Caco-2 (cell line): ENCODE measurements at places on chromosomes 5 and 9. TPM values are rescaled to one million over a fixed set of nuclear protein-coding genes. Genes with fewer than 3 reads are reported as not detected.

DNA sequence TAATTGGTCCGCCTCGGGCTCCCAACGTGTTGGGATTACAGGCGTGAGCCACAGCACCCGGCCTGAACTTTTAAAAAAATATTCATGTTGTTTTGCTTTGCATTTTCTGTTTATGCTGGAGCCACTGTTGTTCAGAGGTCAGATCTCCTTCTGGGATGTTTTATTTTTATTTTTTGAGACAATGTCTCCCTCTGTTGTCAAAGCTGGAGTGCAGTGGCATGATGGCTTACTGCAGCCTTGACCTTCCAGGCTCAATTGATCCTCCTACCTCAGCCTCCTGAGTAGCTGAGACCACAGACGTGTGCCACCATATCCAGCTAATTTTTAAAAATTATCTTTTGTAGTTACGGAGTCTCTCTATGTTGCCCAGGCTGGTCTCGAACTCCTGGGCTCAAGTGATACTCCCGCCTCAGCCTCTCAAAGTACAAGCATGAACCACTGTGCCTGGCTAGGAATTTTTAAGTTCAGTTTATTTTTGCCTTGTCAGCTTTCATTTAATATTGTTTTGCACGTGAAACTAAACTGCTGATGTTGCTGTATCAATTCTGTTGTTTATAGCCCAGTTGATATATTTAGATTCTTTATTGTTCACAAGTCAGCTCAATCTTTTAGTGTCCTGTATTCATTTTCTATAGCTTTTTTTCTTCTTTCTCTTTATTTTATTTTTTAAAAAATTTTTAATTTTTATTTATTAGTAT, 13.7 kb downstream of the TMEFF1 start:
- no peak for DNase-seq
- H3K27ac ChIP-seq: no peak overlapping the region
- no peaks in the 10 kb centered on the region for H3K36me3 ChIP-seq
- H3K4me1 ChIP-seq: no peaks in the 10 kb centered on the region
- no peak overlapping the region for H3K4me3 ChIP-seq
- H3K27me3 ChIP-seq: no peaks in the 10 kb centered on the region

Gene PCDHGB2
- 1.00 and 1.3 TPM in 2 replicates for total RNA-seq

- H3K4me1 ChIP-seq: peaks cover 10% of the 10 kb centered on the region
- no peaks in the 10 kb centered on the region for H3K27me3 ChIP-seq
- no peaks in the 10 kb centered on the region for H3K36me3 ChIP-seq
- peak; percentile 29 for DNase-seq
These were observed 1.3 kb upstream of the EXOSC2 start for GRCh38 chr9:130692321-130692720.

DNA sequence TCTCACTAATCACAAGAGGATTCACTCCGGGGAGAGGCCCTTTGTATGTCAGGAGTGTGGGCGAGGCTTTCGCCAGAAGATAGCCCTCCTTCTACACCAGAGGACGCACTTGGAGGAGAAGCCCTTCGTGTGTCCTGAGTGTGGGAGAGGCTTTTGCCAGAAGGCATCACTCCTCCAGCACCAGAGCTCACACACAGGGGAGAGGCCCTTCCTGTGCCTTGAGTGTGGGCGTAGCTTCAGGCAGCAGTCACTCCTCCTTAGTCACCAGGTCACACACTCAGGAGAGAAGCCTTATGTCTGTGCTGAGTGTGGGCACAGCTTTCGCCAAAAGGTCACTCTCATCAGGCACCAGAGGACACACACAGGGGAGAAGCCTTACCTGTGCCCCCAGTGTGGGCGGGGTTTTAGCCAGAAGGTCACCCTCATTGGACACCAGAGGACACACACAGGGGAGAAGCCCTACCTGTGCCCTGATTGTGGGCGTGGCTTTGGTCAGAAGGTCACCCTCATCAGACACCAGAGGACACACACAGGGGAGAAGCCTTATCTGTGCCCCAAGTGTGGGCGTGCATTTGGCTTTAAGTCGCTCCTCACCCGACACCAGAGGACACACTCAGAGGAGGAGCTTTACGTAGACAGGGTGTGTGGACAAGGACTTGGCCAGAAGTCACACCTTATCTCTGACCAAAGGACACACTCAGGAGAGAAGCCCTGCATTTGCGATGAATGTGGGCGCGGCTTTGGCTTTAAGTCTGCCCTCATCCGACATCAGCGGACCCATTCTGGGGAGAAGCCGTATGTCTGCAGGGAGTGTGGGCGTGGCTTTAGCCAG, 27.8 kb downstream of the NUTM2F start:
- H3K27ac ChIP-seq: no peak overlapping the region
- DNase-seq: no peak
- H3K4me3 ChIP-seq: no peak overlapping the region
- no peaks in the 10 kb centered on the region for H3K4me1 ChIP-seq
- no peaks in the 10 kb centered on the region for H3K27me3 ChIP-seq

DNA sequence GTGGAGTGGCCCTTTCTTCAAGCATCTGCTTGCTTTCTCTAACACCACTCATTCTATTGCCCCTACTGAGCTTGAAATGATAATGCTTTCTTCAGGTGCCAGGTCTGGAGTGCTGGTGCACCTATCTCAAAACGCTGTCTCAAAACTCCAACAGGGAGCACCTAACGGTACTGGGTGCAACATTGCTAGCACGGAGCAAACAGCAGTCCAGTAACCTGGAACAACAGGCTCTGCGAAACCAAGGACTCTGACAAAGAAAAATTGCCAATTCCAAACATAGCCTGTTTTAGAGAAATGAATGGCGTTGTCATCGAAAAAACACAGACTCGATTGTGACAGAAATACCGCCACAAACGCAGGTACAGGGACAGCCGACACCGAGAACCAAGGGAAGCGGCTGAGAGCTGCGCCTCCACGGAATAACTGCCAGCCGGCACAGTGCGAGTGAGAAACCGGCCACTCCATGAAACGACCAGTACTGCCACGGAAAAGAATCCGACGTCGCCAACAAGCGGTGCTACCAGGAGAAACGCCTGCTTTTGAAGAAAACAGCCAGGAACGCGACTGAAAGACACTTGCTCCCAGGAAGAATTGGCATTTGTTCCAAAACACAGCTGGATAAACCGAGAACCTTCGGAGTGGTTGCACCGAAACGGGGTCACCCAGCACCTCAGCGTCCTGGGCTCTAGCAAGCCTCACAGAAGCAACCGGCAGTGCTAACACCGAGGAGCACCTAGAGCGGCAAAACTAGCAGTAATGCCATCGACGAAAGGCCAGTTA, 3.1 kb downstream of the ANXA2R start:
- no peak for DNase-seq
- no peaks in the 10 kb centered on the region for H3K36me3 ChIP-seq
- H3K27ac ChIP-seq: no peak overlapping the region

DNA sequence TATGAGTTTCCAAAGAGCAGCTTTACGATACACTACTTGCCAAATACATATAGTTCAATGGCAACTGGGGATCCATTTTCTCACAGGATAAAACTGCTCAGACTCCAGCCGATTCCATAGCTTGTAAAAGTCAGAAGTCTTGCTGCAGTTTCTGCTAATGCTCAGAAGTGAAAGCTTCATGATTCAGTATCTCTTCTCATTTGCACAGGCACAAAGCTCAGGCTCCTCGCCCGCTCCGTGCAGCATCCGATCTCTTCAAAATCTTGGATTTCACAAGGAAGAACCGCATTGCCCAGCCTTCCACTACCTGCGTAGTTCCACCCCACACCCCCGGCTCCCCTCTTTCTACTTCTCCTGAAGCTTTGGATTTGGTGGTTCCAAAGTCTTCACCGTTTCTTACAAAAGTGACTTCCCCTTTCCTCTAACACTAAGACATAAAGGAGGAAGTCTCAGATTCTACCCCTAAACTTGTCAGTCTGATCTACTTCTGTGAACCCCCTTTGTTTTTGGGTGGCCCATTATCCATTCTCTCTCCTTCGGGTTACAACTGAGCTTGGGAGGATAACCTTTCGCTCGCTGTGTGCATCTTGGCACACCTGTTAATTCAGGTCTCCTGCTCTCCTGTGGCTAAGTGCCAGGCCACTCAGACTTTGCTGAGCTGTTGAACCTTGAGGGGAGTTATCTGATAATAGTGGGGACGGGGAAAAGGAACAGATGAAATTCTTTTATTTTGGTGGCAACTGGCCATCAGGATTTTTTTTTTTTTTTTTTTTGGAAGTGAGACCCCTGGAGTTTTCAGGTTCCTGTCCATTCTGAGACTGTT, 194.1 kb downstream of the GNA14 start:
- no peak overlapping the region for H3K4me3 ChIP-seq
- no peak for DNase-seq
- no peaks in the 10 kb centered on the region for H3K4me1 ChIP-seq
- H3K36me3 ChIP-seq: no peaks in the 10 kb centered on the region
- no peak overlapping the region for H3K27ac ChIP-seq
- H3K27me3 ChIP-seq: no peaks in the 10 kb centered on the region

DNA sequence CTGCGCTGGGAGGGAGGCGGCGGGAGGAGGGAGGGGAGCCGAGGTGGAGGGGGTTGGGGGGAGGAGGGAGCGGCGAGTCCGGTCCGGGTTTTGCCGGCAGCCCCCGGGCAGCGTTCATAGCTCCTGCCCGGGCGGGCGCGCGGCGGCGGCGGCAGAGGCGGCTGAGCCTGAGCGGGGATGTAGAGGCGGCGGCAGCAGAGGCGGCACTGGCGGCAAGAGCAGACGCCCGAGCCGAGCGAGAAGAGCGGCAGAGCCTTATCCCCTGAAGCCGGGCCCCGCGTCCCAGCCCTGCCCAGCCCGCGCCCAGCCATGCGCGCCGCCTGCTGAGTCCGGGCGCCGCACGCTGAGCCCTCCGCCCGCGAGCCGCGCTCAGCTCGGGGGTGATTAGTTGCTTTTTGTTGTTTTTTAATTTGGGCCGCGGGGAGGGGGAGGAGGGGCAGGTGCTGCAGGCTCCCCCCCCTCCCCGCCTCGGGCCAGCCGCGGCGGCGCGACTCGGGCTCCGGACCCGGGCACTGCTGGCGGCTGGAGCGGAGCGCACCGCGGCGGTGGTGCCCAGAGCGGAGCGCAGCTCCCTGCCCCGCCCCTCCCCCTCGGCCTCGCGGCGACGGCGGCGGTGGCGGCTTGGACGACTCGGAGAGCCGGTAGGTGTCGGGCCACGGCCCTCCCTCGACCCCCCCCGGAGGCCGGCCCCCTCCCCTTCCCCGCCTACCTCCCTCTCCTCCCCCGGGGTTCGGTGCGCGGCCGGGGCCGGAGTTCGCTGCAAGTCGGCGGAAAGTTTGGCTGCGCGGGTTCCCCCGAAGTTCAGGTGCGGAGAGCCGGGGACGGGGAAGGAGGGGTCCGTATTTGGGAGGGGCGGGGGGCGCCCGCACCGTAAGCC, at the start of gene CXXC5:
CXXC5 (plus strand) TSS at position 145 of the 877 bp plus-strand sequence. CDS start 32,175 bp downstream, outside the sequence.
- peak; percentile 88 for DNase-seq
- peaks cover 58% of the 10 kb centered on the region for H3K4me1 ChIP-seq
- H3K36me3 ChIP-seq: no peaks in the 10 kb centered on the region
- peak within 1 kb of the TSS; percentile 91 for H3K4me3 ChIP-seq

- H3K27ac ChIP-seq: no peak overlapping the region
- no peaks in the 10 kb centered on the region for H3K4me1 ChIP-seq
- H3K36me3 ChIP-seq: peaks cover 3% of the 10 kb centered on the region
- H3K4me3 ChIP-seq: no peak overlapping the region
- peak; percentile 14 for DNase-seq
These were observed 35.3 kb downstream of the NDFIP1 start for GRCh38 chr5:142143878-142144277.

Gene WWC1
- 108 and 109 TPM in 2 replicates for total RNA-seq

DNA sequence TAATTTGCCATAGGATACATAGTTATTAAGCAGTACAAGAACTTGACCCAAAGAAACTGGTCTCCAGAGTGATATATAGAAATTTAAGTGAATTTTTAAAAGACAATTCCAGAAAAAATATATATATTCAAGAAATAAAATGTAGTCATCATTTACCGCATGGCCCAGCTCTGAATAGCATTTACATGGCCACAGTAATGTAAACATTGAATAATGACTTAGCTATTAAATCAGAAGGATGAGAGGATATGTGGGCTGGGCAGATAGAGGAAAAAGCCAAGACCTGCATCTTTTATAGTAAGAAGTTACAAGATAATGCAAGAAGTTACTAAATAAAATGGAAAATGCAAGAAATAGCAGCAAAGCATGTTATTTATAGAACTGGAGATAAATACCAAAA, 405.2 kb upstream of the WWC1 start:
- H3K27me3 ChIP-seq: no peaks in the 10 kb centered on the region
- DNase-seq: no peak
- H3K36me3 ChIP-seq: no peaks in the 10 kb centered on the region
- peaks cover 5% of the 10 kb centered on the region for H3K4me1 ChIP-seq
- no peak overlapping the region for H3K4me3 ChIP-seq

DNA sequence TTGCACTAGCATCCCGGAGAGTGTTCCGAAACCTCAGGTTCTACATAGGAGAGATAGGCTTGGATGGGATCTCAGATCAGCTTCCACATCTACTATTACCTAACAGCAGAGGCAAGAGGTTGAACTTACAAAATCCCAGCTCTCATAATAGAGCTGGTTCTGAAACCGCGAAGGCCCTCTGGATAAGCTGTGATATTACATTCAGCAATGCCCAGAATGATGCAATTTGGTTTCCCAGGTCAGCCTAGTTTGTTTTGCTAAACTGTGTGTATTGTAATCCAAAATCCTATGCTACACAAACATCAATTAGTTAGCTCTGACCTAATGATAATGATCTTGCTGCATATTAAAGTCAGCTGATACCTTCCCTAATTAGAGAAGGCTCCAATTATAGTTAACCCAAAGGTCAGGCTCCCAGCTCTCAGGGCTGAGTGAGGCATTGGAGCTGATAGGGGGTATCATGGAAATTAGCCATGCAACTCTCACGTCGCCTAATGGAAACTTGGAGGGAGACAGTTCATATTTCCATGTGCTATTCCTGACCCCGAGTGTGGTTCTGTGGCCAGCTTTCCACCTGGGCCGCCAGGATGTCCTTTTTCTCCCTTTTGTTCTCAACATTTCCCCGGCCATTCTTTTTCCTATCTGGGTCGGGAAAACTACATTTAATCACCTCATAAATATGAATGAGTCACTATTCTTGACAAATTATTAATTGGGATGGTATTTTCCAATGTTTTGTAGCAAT, 278.4 kb upstream of the IRX1 start:
- no peaks in the 10 kb centered on the region for H3K4me1 ChIP-seq
- no peak for DNase-seq
- no peaks in the 10 kb centered on the region for H3K36me3 ChIP-seq
- H3K27me3 ChIP-seq: no peaks in the 10 kb centered on the region

DNA sequence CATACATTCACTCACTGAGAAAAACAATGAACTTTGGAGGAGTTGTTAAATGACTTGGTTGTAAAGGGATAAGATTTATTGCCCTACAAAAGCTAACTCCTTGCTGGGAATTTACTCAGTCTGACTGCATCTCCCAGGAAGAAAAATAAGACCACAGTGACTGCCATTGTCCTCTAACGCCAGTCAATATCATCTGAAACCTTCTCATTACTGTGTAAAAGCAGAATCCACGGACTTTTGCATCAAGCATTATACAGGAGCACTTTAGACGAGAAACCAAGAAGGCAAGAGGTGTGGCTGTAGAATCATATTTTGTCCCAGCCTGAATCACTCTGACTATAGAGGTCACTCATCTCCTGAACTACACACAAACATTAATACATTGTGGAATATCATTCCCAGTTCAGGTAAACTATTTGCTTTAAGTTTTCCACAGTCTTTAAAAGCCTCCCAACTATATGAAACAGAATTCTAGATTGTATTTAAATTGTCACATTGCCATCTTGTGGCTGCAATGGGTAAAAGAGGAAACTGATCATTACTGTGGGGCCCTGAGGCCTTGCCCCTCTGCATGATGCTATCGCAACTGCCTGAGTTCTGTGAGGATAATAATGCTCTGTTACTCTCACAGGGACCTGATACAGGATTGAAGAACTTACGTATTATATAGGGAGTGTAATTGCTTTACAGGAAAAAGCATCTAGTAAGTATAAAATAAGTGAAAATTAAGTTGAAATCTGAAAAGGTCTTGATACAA, 142.9 kb downstream of the SLCO4C1 start:
- H3K27me3 ChIP-seq: no peaks in the 10 kb centered on the region
- peak overlapping the region; percentile 33 for H3K27ac ChIP-seq
